ENCODE measurements at places on chromosomes 5 and 9. TPM values are rescaled to one million over a fixed set of nuclear protein-coding genes. Genes with fewer than 3 reads are reported as not detected.
A peak's percentile ranks its signal among the peaks of the same experiment; 100 is the strongest.

GRCh38 chr5:91386120-91386519, 3.0 kb upstream of the ARRDC3 start:
- no peak for DNase-seq

Gene TRIM23
- total RNA-seq, result 16.8 TPM

GRCh38 chr9:112873773-112874405, 16.8 kb downstream of the SLC46A2 start:
- DNase-seq, result no peak

- DNase-seq, result no peak
Measured at GRCh38 chr9:104977580-104977979, 49.6 kb upstream of the ABCA1 start.

Gene OTULINL
- 2.8 TPM for total RNA-seq

- no peak for DNase-seq
Measured at GRCh38 chr9:33809506-33809905, 7.5 kb upstream of the UBE2R2 start.

DNA sequence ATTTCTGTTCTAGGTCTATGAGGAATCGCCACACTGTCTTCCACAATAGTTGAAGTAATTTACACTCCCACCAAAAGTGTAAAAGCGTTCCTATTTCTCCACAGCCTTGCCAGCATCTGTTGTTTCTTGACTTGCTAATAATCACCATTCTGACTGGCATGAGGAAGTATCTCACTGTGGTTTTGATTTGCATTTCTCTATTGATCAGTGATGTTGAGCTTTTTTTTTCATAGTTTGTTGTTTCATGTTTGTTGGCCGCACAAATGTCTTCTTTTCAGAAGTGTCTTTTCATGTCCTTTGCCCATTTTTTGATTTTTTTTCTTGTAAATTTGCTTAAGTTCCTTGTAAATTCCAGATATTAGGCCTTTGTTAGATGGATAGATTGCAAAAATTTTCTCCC, 867.1 kb downstream of the DTWD2 start:
- no peak for DNase-seq

DNA sequence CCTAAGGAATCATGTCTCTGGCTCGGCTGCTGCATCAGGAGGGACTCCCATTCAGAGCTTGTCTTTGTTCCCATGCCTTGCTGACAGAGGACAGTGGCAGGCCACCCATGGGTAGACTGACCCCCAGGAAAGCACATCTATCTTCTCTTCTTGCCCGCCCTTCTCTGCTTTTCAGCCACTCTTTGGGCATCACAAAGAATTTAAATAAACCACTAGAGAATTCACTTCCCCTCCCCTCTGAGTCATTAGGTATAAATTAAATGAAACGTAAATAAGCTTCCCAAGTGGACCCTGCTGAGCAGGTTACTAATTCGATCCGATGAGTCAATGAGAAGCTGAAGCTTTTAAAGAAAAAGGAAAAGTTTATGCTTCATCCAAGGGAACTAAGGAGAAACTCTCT, 97.0 kb downstream of the DRD1 start:
- DNase-seq, result peak; percentile 81

Gene LHX6
- total RNA-seq, result 0.53 TPM

GRCh38 chr9:135745189-135745588, 43.2 kb downstream of the KCNT1 start:
- DNase-seq, result no peak

- peak; percentile 81 for DNase-seq
Measured at GRCh38 chr5:116574367-116575325, at the start of gene SEMA6A. TSS of gene SEMA6A (minus strand) at chr5:116574823. CDS start at chr5:116504944, 69,879 bp downstream.

GRCh38 chr5:43729846-43730478, 127.0 kb downstream of the NNT start:
- peak; percentile 8 for DNase-seq

Gene MYOZ3
- total RNA-seq, result 5.5 TPM

DNA sequence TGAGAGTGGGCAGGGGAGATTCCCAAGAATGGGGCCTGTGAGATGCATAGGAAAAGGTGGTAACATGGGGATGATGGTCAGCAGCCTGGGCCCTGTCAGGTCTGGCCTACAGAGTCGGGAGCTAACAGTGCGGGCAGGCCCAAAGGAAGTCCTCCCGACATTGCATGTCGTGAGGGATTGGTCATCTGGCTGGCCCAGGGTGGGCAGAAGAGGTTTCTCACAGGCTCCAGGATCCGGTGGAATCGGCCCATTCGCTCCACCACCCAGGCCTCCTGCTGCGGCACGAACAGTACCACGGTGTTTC, 514 bp downstream of the STOML2 start:
- no peak for DNase-seq

- no peak for DNase-seq
Measured at GRCh38 chr5:180807654-180808414, 5.2 kb upstream of the MGAT1 start.

- no peak for DNase-seq
Measured at GRCh38 chr5:54997081-54997480, 11.7 kb upstream of the ESM1 start.

Gene SLC36A3
- not detected for total RNA-seq

DNA sequence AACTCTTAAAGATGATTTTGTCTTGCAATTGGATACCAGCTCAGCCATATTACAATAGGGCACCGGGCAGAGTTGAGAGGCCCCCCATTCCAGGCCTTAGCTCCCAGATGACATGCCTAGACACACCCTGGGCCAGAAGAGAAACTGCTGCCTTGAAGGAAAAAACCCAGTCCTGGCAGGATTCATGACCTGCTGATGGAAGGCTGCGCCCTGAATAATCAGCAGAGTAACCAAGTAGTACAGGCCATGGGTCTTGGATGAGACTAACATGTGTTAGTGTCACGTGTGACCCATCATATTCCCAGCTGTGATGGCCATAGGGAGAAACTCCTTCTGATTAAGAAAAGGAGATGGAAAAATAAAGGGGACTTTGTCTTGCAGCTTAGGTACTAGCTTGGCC, 39.0 kb upstream of the DEPDC1B start:
- DNase-seq, result no peak

DNA sequence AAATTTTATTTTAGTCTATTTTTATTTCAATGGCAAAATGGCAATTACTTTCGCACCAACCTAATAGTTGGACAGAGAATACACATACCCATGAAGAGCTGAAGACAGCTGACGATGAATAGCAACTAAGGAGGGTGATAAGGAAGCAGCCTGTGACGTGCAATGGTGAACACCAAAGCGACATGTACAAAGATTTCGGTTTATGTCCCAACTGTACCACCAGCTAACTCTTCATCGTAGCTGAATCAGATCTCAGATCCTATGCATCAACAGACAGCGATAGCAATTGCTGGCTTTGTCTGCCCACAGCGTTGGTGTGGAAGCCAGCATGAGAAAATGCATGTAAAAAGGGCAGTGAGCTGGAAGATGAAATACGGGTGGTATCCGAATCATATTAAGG, 130.6 kb upstream of the ANKH start:
- DNase-seq, result no peak

- no peak for DNase-seq
Measured at GRCh38 chr9:4260661-4261060, 39.2 kb downstream of the GLIS3 start.

- no peak for DNase-seq
Measured at GRCh38 chr5:157189223-157189622, 8.6 kb downstream of the ITK start.

- DNase-seq, result peak; percentile 88
Measured at GRCh38 chr9:71681708-71682272, 86.5 kb downstream of the CEMIP2 start.

- peak; percentile 75 for DNase-seq
Measured at GRCh38 chr5:40291338-40291737, 388.4 kb upstream of the PTGER4 start.

Gene SLC31A2
- 8.4 TPM for total RNA-seq

Gene WDR31
- 1.6 TPM for total RNA-seq

Gene COL5A1
- 1,568 TPM for total RNA-seq

GRCh38 chr9:115000217-115000639, 69.8 kb upstream of the TNFSF8 start:
- DNase-seq, result no peak

DNA sequence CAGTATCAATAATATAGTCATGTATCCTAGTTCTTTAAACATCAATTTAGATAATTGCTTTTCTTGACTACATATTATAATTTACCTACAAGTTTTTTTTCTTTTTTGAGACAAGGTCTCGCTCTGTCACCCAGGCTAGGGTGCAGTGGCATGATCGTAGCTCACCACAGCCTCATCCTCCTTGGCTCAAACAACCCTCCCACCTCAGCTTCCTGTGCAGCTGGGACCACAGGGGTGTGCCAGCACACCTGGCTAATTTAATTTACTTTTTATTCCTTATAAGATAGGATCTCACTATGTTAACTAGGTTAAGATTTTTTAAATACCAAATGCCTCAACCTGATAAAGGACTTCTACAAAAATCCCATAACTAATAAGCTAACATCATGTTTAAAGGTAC, 21.1 kb downstream of the UIMC1 start:
- no peak for DNase-seq

Gene MYORG
- total RNA-seq, result 6.9 TPM

- DNase-seq, result no peak
Measured at GRCh38 chr9:85603936-85604335, 137.8 kb downstream of the AGTPBP1 start.

- no peak for DNase-seq
Measured at GRCh38 chr9:122058051-122058450, 35.1 kb downstream of the TTLL11 start.

Gene CRB2
- total RNA-seq, result 2.4 TPM

Gene LCP2
- total RNA-seq, result 0.09 TPM

Gene SLC27A6
- 0.39 TPM for total RNA-seq

- DNase-seq, result no peak
Measured at GRCh38 chr9:38301376-38302106, 91.0 kb upstream of the ALDH1B1 start.

- DNase-seq, result no peak
Measured at GRCh38 chr5:127406326-127407121, 110.9 kb upstream of the PRRC1 start.

Gene RASEF
- total RNA-seq, result 0.91 TPM

Gene FGFR4
- total RNA-seq, result 4.8 TPM

DNA sequence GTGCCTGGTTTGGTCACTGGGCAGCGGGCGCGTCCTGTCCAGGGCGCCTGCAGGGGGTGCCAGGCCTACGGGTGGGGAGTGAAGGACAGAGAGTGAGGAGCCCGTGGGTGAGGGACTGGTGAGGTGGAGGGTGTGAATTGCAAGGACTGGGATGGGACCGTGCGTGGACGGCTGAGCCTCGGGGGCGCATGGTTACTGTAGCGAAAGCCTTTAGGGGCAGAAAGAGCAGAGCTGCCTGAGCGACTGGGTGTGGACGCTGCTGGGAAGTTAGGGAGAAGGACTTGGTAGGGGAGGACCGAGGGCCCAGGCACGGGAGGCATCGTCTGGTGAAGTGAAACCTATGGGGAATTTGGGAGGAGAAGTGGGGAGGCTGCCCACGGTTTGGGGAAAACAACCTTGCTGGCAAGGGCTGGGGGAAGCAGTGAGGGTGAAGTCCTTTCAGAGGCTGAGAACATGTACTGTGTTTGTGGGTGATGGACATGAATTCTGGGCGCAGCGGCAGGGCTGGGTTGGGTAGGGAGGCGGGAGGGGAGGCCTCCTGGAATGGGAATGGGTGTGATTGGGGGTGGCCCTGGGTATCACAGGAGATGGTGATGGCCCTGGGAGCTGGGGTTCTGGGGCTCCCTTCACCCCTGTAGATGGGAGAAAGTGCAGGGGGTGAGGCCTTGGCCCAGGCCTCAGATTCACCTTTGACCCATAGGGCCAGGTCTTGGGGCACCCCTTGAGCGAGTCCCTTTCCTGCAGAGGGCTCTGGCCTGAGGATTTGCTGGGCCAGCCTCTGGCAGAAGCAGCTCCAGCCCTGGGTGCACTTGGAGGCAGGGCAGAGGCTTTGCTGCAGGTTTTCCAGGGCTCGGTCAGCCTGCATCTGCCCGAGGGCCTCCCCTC, 1.7 kb upstream of the TOR4A start:
- DNase-seq, result no peak

GRCh38 chr9:134949681-134950385, 32.1 kb upstream of the FCN1 start:
- DNase-seq, result no peak

DNA sequence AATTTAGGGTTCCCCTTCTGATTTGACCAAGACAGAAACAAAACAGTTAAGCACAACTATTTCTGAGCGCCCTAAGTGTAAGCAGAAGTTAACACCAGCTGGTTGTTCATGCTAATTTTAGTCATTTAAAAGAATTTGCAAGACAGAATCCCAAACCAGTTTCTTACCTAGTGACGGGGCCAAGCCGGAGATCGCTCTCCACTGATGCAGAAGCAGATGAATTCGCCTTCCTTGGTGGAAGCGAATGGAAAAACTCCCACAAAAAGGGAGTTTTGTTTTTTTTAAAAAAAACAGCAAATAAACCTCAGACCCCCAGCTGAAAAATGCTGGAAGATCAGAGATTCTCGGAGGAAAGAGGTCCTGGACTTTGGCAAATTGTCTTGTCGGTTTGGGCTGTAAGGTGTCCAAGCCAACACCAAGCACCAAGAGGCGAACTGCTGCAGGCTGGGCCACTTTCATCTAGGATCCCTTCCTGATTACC, 47.4 kb upstream of the GLDC start:
- DNase-seq, result no peak

GRCh38 chr9:111362526-111362925, 32.5 kb upstream of the OR2K2 start:
- DNase-seq, result no peak

DNA sequence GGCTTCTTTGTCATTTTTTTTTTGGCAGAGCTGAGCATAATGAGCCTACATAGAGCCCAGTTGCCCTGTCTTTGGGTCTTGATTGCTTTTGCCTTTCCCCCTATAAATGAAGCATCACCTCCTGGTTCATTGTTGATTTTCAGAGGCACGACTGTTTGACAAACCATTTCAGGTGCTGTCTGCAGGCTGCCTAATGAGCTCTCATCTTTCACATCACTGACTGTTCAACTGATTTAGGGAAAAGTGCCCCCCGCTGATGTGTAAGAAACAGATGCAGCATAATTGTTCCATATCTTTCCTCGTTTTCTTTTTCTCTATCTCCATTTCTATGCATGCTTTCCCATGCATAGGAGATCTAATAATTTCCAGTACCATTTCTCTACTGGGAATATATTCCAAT, 338.6 kb downstream of the TMEM38B start:
- DNase-seq, result no peak

DNA sequence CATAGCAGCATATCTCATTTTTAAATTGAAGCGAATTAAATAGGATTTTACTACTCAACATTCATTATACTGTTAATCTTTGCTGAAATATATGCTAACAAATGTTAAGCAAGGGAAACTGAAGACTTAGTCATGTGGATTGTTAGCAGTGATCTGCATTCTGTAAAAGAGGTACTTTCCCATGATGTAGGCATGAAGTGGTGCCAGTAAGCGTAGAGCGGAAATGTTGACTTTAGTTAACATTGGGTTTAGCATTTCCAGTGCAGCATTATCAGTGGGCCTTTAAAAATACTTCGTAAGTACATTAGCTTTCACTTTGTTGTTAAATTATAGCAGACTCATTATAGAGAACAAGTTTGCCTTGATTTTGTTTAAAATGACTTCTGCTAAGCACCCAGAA, 130.3 kb downstream of the CDC42SE2 start:
- peak; percentile 59 for DNase-seq

DNA sequence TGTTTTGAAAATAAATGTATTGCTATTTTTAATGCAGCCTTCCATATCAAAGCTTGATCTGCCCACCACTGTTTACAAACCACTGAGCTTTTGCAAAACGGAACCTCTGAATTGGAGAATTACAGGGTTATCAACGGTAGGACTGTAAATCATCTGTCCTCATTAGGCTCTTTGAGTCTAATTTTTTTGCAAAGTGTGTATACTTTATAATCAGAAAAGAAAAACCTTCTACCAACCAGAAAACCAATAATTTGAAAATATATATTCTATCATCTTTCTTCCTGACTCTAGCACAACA, 6.8 kb upstream of the SLC2A8 start:
- DNase-seq, result no peak

Gene SPATA6L
- total RNA-seq, result 3.6 TPM

GRCh38 chr5:178797101-178797521, 62.6 kb upstream of the ZNF354B start:
- DNase-seq, result no peak
